ENCODE measurements at places on chromosomes 1 and 21.

GRCh38 chr1:182330303-182330702, 61.3 kb downstream of the GLUL start:
- DNase-seq: no peak

DNA sequence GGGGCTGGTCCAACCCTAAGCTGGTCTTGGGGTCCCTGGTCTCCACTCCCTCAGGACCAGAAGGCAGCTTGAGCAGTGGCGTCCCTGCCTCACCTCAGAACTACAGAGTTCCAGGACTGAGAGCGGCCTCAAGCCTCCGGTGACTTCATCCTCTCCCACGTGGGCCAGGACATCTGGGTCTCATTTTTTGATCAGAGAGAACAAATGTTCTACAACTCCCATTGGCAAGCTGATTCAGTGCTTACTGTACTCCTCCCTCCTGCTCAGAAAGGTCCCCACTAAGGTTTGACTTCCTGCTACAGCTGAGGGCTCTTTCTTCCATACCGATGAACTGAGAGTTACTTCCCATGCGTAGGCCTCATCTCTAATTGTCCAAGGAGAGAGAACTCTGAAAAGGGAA, 78.5 kb downstream of the PLXNA2 start:
- no peak for DNase-seq

DNA sequence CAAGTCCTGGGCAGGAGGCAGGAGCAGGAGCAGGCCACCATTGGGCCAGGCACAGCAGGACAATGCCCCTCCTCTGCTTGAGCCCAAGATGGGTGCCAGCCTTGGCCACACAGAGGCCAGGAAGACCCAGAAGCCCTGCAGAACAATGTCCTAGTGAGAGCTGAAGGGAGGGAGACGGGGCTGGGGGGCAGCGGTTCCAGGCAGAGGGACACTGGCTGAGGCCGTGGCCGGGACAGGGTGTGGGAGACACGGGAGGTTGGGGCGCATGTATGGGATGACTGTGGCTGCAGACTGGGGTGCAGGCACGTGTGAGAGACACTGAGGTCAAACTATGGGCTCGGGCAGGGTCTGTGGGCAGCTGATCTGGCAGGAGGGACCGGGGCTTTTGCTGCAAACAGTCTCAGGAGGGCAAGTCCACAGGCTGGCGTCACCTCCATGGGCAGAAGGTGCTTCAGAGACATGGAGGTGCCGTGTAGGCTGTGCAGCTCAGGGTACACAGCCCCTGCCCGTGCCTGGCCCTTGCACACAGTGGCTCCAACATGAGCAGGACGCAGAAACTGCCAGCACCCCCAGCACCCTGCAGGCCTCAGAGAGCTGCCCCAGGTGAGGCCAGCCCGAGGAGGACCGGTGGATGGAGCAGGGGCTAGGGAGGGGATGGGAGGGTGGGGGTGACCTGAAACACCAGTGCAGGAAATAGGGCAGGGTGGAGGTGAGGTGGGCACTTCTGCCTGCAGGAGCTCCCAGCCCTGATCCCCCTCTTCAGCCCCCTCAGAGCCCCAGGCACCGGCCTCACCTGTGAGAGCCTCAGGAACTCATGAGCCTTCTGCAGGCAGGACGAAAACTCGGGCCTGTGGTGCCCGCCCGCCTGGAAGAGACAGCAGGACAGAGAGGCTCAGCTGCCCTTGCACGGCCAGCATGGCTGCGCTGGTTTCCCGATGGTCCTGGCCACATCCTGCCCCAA, 19.5 kb downstream of the LSS start:
- no peak for DNase-seq

DNA sequence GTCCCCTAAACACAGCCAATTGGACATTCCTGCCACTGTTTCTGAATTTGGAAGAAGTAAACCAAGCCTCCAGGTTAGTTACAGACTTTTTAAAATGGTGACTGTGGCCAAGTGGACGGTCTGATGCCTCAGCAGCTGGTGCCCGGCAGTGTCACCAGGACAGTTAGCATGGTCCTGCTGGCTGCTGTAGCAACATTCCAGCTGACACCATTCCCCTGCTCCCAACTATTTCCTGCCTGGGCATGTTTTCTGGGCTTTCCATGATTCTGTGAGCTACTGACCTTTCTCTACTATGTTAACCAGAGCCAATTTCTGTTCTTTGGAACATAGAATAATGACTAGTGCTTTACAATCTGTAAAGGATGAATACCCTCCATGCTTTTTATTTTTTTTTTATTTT, 95.0 kb downstream of the TLR5 start:
- no peak for DNase-seq

- DNase-seq: no peak
Measured at GRCh38 chr1:57192222-57192621, 226.4 kb upstream of the C8B start.

GRCh38 chr1:68328490-68328889, 96.2 kb upstream of the WLS start:
- no peak for DNase-seq

DNA sequence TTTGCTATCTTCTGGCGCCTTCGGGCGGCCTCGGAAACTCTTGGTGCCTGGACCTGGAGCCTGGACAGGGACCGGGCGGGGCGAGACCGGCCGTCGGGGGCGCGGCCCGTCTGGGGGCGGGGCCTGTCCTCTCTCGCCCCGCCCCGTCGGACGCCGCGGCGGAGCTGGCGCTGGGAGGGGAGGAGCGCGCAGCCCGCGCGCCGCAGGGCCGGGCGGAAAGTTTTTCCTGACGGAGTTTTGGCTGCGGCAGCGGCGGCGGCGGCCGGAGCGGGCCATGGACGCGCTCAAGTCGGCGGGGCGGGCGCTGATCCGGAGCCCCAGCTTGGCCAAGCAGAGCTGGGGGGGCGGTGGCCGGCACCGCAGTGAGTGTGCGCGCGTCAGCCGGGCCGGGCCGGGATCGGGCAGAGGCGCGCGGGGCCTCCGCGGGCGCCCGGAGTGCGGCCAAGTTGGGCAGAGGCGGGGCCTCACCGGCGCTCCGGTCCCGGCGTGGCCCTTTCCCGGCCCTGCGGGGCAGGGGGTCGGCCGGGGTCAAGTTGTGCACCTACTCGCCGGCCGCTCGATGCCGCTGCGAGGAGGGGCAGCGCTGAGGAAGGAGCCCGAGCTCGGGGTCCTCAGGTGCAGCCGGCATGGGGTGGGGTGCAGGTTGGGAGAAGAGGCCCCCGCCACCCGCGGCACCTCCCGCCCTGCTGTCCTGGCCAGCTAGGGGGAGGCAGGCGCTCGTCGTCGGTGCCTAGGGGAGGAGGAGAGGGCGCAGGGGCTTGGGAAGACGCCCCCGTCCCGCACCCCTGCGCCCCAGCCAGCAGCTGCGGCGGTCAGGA, at the start of gene LDLRAP1:
Gene LDLRAP1 (plus strand): TSS at position 182 of the 818 bp plus-strand sequence. CDS start 93 bp downstream, at position 275.
- no peak for DNase-seq

DNA sequence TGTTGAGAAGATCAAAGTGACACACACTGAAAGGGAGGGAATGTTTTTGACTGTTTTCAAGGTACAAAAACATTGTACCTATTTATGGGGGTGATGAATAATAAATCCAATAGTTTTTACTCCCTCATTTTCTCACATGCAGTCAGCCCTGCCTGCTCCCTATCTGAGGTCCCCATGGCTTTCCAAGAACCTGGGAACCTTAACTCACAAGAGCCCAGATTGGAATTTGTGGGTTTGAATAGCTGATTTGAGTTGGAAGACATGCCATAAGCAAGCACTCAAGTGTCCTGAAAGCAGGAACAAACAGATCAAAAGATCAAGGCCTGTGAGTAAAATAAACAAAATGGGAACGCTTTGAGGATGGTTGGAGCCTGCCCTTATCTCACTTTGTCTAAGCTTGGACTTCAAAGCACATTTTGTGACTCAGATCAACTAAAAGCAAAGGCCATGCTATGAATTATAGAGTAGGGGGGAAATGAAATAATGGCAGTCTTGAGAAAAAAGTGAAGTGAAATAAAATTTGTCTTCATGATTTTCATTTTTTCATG, 136.6 kb downstream of the LYPLAL1 start:
- DNase-seq: no peak

- DNase-seq: no peak
Measured at GRCh38 chr1:228417061-228417460, 400 bp upstream of the TRIM17 start.

DNA sequence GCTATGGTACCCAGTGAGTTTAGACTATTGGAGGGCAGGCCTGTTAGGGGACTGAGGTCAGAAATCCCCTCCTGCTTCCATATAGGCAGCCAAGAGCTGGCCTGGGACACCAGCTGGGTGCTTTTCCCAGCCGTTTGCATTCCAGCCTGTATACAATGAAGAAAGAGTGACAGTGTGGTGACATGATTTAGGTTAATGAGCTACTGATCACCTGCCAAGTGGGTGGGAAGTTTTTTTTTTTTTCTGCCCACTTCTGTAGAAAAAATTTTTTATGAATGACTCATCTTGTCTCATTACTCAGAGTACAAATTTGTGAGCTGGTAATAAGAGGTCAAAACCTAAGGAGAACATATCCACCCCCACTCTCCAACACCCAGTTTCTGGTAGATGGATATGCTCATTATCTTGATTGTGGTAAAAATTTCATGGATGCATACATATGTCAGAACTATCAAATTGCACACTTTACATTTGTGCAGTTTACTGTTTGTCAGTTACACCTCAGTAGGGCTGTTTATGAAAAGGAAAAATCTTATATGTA, 16.4 kb upstream of the CGN start:
- no peak for DNase-seq

- no peak for DNase-seq
Measured at GRCh38 chr1:233631810-233632405, 18.0 kb downstream of the KCNK1 start.

- no peak for DNase-seq
Measured at GRCh38 chr1:156591432-156592157, at the start of gene NAXE. Gene NAXE, plus strand, starts transcription at chr1:156591776. Its CDS starts 29 bp downstream, at chr1:156591805.

GRCh38 chr1:48785869-48786268, 9.2 kb upstream of the BEND5 start:
- no peak for DNase-seq

- DNase-seq: no peak
Measured at GRCh38 chr1:79430437-79430836, 423.9 kb upstream of the ADGRL4 start.

GRCh38 chr1:209993061-209993830, 55.2 kb downstream of the SYT14 start:
- no peak for DNase-seq

All from vagina (tissue), 2 donors.